ENCODE measurements at places on chromosomes 5 and 9.

GRCh38 chr9:93096131-93096802 lies at the start of gene CARD19:
Gene CARD19 (plus strand): TSS chr9:93096217. CDS start chr9:93096346, 129 bp downstream.
- DNase-seq, result peak; percentile 91

DNA sequence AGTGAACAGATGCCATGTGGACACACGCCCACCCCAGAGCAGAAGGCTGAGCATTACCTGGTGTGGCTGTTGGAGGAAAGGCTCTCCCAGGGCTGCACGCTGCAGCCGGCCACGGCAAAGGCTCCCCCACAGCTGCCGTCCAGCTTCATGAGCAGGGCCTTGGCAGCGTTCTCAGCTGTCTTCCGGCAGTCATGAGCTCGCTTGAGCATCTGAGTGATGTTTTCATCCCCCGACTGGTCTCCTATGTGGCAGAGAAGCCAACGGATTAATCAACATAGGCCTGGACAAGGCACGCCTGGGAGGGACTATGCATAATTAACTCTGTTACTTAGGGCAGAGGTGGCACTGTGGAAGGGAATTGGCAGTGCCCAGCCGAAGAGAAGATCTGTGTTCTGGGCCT lies 87.3 kb downstream of the DCP2 start:
- DNase-seq, result no peak

GRCh38 chr5:78090002-78090401 lies 204.5 kb downstream of the AP3B1 start:
- DNase-seq, result no peak

DNA sequence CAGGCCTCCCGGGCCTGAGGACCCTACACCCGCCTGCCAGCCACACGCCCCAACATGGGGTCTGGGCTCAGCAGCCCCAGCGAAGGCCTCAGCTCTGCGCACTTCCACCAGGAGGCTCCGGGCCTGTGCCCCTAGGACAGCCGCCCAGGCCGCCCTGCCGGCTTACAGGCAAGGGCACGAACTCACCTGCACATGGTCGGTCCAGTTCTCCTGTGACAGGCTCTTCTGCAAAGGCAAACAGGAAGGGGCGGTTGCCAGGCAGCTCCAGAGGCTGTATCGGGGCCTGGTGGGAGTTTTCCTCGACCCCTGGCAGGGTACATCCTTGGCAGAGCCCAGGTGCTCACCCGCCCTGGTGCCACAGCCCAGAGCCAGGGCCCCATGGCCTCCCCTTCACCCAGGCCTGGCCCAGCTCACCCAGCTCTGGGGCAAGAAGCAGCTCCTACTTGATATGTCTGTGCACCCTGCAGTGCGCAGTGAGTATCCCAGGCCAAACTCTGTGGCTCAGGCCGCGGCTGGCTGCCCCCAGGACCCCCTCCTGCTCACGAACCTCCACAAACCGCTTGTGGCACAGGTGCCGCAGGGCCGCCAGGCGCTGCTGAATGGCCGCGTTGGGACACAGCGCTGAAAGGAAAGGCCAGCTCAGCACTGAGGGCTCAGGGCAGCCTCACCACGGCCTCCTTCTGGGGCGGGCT lies 52.2 kb upstream of the NRARP start:
- peak; percentile 76 for DNase-seq

DNA sequence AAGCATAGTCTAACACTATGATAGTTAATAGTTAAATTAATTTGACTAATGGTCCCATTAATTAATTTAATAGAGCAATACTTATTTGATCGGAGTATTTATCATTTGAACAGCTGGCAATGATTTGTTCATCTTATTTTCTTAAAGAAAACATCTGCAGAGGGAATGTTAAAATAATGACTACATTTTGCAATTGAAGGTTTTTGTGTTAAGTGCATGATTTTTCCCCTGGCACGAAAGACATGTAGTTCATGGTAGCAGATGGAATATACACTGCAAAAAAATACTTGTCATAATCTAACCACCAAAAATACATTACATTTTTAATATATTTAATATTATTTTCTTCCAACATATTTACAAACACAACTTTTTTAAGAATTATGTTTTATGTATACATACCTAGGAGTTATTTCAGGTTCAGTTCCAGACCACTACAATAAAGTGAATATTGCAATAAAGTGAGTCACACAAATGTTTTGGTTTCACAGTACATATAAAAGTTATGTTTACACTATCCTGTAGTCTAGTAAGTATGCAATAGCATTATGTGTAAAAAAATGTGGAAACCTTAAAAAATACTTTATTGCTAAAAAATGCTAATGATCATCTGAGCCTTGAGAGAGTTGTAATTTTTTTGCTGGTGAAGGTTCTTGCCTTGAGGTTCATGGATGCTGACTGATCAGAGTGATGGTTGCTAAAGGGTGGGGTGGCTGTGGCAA lies 292.6 kb upstream of the DAB2 start:
- DNase-seq, result no peak

- no peak for DNase-seq
Measured at GRCh38 chr9:94627287-94627686, 12.0 kb downstream of the FBP1 start.

DNA sequence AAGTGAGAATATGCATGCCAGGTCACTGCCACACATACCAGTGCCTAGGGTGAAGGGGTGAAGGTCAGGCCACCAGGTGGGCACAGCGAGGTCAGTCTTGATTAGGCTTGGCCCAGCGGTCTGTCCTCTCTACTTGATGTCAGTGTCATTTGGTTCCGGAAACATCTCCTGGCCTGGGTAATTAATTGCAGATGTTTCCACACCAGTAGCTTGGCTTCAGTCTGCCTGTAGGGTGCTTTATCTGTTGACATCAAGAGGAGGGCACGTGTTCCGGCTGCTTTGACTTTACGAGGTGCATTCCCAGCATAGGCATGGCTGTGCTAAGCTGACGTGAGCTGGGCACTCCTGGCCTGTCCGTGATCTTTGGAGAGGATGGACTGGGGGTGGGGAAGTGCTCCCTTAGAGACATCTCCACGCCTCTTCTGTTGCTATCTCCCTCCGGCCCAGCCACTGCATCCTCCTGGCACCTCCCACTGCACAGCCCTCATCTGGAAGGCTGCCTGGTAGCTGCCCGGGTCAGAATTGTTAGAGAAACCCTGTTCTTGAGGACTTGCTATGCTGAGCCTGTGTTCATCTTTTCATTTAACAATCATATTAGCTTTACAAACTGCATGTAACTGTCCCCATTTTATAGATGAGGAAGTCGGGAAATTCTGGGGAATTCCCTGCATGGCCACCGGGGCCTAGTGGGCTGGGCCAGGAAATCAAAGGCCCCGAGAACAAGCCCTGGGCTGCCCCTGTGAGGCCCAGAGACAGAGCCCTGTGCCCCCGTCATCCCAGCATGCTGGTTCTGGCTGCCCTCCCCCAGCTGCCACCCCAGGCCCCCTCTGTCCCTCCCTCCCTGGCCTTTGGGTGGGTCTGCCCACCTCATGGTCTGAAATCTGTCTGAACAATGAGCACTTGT lies 29.1 kb downstream of the JADE2 start:
- DNase-seq, result peak; percentile 85
